ENCODE measurements at places on chromosomes 13 and 19. TPM values are rescaled to one million over a fixed set of nuclear protein-coding genes. Genes with fewer than 3 reads are reported as not detected.

- peaks cover 7% of the 10 kb centered on the region for H3K36me3 ChIP-seq
- H3K4me3 ChIP-seq = no peak overlapping the region
Observed at GRCh38 chr19:45815481-45816216, 541 bp upstream of the RSPH6A start.

ZNF793 gene
- 5.9 TPM for total RNA-seq

ELSPBP1 gene
- not detected for total RNA-seq

GRCh38 chr19:42386974-42387707, 3.0 kb downstream of the CNFN start:
- H3K27me3 ChIP-seq = peaks cover 25% of the 10 kb centered on the region
- no peak overlapping the region for H3K27ac ChIP-seq
- H3K4me3 ChIP-seq = peak overlapping the region; percentile 31
- H3K36me3 ChIP-seq = no peaks in the 10 kb centered on the region
- DNase-seq = peak; percentile 40
- H3K4me1 ChIP-seq = no peaks in the 10 kb centered on the region

- H3K4me3 ChIP-seq = no peak overlapping the region
- H3K4me1 ChIP-seq = no peaks in the 10 kb centered on the region
- H3K27ac ChIP-seq = no peak overlapping the region
- H3K27me3 ChIP-seq = no peaks in the 10 kb centered on the region
- no peak for DNase-seq
Observed at GRCh38 chr13:39402221-39402970, 200.6 kb downstream of the LHFPL6 start.

LAIR2 gene
- total RNA-seq = not detected

GRCh38 chr13:102117175-102117831, 284.5 kb downstream of the FGF14 start:
- H3K36me3 ChIP-seq = no peaks in the 10 kb centered on the region
- H3K27ac ChIP-seq = no peak overlapping the region
- no peaks in the 10 kb centered on the region for H3K27me3 ChIP-seq
- H3K4me1 ChIP-seq = no peaks in the 10 kb centered on the region
- no peak for DNase-seq
- H3K4me3 ChIP-seq = no peak overlapping the region

- no peak overlapping the region for H3K4me3 ChIP-seq
- H3K27me3 ChIP-seq = no peaks in the 10 kb centered on the region
- DNase-seq = no peak
- H3K36me3 ChIP-seq = no peaks in the 10 kb centered on the region
Observed at GRCh38 chr13:75612354-75612753, 23.8 kb upstream of the LMO7 start.

DNA sequence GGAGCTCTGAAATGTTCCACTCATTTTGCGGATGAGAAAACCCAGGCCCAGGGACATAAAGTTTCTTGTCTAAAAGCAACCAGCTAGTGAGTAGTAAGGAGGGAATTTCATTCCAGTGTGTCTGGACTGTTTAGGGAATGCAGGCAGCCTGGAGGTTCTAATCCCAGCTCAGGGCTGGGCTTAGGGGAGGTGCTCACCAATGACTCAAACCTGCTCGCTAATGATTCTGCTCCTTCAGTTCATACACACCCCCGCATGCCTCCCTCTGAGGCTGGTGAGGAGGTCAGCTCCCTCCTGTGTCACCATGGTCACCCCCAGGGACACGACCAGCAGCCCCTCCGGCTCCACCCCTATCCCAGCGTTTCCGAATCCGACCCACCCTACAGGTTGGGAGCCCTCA, 34.6 kb downstream of the CYP4F2 start:
- no peaks in the 10 kb centered on the region for H3K36me3 ChIP-seq
- no peak for DNase-seq
- H3K27me3 ChIP-seq = no peaks in the 10 kb centered on the region
- H3K4me3 ChIP-seq = no peak overlapping the region
- no peaks in the 10 kb centered on the region for H3K4me1 ChIP-seq

- H3K27me3 ChIP-seq = no peaks in the 10 kb centered on the region
- no peak overlapping the region for H3K4me3 ChIP-seq
- peak; percentile 1 for DNase-seq
- no peaks in the 10 kb centered on the region for H3K4me1 ChIP-seq
Observed at GRCh38 chr19:40982594-40983101, 8.4 kb upstream of the CYP2B6 start.

DNA sequence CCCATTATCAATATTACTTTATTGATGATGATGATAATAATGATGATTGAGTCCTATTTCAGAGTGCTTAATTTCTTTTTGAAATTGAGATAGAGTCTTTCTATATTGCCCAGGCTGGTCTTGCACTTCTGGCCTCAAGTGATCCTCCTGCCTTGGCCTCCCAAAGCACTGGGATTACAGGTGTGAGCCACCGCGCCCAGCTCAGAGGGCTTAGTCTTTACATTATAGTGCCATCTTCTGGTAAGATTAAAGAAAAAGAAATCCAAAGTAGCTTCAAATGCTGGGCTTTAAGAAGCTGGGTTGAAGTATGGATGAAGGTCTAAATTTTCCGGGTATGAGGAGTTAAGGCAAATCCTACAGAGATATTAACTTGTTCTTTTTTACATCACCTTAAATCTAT, 3.4 kb upstream of the ZNF333 start:
- H3K4me3 ChIP-seq = no peak overlapping the region
- no peaks in the 10 kb centered on the region for H3K27me3 ChIP-seq
- no peaks in the 10 kb centered on the region for H3K36me3 ChIP-seq
- peaks cover 3% of the 10 kb centered on the region for H3K4me1 ChIP-seq
- DNase-seq = no peak

TMEM143 gene
- 8.3 TPM for total RNA-seq

DNA sequence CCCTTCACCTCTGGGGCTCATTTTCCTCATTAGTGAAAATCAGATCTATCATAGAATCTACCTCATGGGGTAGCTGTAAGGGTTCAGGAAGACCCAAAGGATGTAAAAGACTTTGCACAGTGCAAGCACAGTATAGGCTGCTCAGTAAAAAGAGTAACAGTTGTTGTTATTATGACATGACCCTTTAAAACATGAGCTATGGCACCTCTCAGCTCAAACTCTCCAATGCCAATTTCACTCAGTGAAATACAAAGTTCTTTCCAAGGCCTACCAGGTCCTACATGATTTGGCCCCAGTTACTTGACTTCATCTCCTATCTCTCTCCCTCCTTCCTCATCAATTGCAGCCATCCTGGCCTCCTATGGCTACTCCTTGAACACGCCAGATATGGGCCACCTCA, 4.9 kb downstream of the SMG9 start:
- no peaks in the 10 kb centered on the region for H3K27me3 ChIP-seq
- peaks cover 16% of the 10 kb centered on the region for H3K4me1 ChIP-seq
- no peak overlapping the region for H3K27ac ChIP-seq
- H3K36me3 ChIP-seq = peaks cover 21% of the 10 kb centered on the region

DNA sequence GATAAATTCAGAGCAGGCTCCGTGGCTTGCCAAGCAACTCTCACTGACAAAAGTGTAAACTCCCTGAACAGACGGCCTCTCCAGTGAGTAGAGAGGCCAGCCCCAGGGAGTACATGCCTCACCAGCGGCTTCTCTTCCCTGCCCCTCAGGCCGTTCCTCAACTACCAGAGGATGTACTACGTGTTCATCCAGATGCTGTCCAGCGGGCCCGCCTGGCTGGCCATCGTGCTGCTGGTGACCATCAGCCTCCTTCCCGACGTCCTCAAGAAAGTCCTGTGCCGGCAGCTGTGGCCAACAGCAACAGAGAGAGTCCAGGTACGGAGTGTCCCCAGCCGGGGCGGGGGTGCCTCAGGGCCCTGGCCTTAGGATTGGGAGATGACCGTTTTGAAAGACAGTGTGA, 93.4 kb upstream of the MCF2L start:
- no peaks in the 10 kb centered on the region for H3K4me1 ChIP-seq
- DNase-seq = no peak
- H3K36me3 ChIP-seq = peaks cover 3% of the 10 kb centered on the region
- H3K4me3 ChIP-seq = no peak overlapping the region

ZNF208 gene
- total RNA-seq = 3.6 TPM
